Stomach (tissue), 19 donors: ENCODE measurements at places on chromosomes 1 and 21. TPM values are rescaled to one million over a fixed set of nuclear protein-coding genes. Genes with fewer than 3 reads are reported as not detected.

DNA sequence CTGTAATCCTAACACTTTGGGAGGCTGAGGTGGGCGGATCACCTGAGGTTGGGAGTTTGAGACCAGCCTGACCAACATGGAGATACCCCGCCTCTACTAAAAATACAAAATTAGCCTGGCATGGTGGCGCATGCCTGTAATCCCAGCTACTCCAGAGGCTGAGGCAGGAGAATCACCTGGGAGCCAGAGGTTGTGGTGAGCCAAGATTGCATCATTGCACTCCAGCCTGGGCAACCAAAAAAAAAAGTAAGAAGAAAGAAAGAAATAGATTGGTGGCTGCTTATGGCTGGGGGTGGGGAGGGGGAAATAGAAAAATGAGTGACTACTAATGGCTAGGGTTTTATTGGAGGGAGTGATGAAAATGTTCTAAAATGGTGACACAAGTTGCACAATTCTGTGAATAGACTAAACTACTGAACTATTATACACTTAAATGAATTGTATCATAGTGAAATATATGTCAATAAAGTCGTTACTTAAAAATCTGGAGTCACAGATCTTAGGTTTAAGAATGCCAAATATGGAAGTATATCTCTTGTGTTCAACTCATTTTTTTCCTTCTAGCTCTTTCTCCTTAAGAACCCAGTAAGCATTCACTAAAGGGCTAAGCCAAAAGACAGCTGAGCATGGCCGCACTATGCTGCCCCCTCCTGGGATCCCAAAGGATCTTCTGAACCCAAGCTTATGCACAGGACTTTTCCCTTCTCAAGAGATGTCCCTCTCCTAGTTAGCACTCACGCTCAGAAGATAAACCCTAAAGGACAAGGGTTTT is 3.2 kb upstream of the NPL start:
- peak; percentile 84 for DNase-seq

DNA sequence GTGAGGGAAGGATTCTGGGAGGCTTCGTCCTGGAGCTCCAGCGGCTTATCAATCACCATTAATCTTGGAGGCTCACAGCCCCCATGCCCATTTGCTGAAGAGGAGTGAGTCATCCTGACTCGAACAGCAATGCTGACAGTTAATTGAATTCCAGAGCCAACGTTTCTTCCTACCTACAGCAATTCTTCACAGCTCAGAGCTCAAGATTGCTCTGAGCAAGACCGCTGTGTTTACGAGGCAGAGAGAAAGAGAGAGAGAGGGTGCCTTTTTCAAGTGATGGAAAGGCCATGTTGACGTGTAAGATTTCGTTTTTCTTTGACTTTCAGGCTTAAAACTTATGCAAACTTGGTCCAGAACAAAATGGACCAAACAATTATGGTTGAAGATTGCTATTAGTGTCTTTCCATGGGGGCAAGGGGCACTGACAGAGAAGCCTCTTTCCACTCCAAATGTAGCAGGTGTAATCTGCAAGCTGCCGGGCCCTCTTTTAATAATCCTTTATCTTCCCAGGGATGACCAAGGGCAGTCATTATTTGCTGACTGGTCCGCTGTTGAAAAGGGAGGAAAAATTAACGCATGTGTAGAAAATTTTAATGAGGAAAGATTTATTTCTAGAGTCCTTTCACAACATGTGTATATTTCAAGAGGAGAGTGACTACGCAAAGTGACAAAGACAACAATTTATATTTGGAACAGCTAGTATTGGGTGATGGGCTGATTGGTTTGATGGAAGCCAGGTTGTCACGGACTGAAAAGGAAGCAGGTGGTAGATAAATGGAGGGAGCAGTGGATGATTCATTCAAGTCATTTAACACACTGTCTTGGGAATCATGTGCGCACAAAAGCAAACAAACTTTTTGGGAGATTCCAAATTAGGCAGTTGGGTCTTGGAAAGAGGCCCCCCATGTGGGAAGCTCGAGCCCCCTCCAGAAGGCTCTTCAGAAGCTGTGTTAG is 136.1 kb upstream of the IRF2BP2 start:
- peak; percentile 63 for DNase-seq

DNA sequence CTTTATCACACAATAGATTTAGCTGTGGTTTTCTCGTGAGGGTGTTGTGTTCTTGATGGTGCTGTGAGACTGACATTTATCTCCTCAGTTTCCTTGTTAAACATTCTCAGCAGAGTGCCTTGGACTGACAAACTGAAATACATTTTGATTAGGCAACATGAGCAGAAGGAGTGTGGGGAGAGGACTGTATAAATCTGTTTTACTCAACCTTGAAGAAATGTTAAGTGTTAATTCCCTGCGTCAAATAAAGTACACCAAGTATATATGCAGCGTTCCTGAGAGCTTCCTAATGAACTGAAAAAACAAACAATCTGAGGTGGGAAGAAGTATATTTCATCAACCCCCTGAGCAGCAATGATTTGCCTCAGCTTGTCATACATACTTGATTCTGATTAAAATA is 540.3 kb upstream of the B3GALT2 start:
- no peak for DNase-seq

The GJA9 gene
- polyA plus RNA-seq: not detected

The ECM1 gene
- polyA plus RNA-seq: 345 TPM
